Cortex of kidney (tissue), 1 donor: ENCODE measurements at places on chromosomes 12 and 14.

DNA sequence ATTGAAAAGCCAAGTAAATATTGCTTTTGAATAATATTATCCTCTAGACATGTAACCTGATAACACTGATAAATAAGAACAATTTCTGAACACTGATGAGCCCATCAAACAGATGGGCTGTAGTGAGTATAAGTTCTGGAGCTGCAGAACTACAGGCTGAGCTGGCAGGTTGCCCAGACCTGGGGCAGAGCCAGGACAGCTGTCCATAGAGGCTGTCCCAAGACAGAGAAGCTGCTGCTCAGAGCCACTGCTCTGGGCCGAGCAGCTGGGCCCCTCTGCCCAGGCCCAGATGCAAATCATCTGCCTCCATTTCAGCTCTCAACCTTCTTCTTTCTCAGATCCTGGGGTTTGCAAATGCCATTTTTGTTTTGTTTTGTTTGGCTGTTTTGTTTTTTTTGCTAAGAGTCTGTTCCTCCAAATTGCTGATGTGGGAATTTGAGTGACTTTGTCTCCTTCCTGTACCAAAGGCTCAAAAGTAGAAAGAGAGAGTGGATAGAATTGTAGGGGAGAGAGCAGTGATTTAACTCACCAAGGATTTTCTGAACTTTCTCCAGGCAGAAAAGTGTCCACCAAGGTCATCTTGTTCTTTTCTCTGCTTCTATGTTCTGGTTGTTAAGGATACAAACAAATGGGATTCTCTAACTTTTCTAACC is 4.0 kb upstream of the TESPA1 start:
- no peak for DNase-seq

- no peak for DNase-seq
These were observed 172.2 kb downstream of the PRKD1 start for GRCh38 chr14:29755311-29756018.

DNA sequence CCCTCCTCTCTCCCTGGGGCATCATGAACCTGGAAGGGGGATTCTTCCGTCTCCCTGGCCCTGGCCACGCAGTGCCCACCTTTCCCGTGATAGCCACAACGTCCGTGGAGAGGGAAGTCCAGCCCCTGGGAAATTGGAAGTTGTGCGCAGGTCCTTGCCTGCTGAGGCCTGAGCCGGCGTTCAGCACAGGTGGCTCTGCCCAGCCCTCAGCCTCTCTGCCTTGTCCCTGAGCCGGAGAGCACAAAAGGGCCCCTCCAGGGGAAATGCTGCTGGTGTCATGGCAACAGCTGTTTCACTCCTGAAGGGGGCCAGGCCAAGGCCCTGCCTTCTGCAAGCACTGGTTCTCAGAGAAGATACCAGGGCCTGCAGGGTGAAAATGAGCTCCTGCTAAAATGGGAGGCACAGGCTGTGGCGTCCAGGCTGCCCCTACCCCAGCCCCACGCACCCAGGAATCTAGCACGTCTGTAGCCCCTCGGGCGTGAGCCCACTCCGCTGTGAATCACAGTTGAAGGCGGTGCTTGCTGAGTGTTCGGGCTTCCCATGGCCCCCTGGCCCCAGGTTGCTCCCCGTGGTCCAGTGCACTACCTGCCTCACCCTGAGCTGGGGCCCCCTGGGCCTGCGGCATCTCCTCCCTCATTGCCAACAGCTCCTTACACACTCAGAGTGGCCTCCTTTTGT is 149.4 kb downstream of the ADGRD1 start:
- no peak for DNase-seq

DNA sequence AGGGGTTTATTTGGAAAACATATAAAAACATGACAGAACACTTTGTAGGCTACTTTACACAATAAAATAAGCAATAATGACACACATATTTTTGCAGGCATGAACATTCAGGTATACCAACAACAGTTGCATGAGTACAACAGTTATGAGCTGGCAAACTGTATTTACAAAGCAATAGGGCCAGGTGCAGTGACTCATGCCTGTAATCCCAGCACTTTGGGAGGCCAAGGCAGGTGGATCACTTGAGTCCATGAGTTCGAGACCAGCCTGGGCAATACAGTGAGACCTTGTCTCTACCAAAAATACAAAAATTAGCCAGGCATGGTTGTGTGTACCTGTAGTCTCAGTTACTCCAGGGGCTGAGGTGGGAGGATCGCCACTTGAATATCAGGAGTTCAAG is 101.1 kb downstream of the BMP4 start:
- no peak for DNase-seq

GRCh38 chr12:107845980-107846659 is 71.6 kb downstream of the ASCL4 start:
- no peak for DNase-seq

DNA sequence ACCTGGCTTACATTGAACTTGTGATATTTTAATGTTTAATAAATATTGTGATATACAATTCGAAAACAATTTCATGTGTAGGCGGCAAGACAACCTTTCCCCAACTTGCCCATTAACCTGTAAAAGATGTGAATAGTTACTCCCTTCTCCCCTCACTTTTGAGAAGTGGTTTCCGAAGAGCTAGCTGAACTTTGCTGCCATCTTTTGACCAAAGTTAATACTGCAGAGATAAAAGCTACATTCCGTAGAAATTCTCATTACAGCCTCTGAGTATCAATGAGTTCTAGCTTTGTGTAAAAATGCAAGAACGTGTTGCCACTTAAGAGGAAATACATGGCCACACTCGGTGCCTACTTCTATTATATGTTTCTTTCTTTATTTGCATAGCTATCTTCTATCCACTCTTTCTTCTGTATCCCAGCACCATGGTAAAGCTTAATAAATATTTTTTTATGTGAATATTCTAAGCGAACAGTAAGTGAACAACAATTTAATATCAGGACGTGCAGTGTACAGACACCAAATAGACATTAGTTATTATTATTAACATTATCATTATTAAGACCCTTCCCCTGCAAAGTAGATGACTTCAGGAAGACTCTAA is 105.1 kb upstream of the TMEM260 start:
- DNase-seq = no peak

DNA sequence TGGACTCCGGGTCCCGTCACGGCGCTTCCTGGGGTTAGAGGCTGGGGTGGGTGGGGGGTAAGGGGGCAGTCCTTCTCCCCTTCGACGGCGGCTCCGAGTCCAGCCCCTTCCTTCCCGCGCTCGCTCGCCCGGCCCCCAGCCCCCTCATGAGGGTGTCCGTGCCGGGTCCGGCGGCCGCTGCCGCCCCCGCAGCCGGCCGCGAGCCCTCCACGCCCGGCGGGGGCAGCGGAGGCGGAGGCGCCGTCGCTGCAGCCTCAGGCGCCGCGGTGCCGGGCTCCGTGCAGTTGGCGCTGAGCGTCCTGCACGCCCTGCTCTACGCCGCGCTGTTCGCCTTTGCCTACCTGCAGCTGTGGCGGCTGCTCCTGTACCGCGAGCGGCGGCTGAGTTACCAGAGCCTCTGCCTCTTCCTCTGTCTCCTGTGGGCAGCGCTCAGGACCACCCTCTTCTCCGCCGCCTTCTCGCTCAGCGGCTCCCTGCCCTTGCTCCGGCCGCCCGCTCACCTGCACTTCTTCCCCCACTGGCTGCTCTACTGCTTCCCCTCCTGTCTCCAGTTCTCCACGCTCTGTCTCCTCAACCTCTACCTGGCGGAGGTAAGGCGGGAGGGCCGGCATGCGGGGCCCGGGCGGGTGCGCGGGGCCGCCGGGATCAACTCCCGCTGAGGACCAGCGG is 500 bp downstream of the GPR137C start:
- DNase-seq = no peak
